ENCODE measurements at places on chromosomes 4 and X.

DNA sequence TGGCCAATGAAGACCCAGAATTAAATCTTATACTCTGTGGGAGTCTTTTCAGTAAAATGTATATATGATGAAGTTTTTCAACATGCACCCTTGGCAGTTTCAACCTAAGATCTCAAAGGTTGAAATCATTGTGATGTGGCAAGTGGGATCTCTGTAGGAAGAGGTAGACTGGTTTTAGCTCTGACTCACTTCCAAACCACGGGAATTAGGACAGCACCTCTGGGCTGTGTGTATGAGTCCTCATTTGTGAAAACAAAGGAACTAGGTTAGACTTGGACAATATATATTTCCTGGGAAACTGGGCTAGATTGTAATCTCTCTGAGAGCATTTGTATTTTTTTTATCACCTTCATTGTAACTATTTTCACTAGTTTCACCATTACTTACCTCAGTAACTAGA, 333.0 kb downstream of the ADGRL3 start:
- peak; percentile 51 for DNase-seq

DNA sequence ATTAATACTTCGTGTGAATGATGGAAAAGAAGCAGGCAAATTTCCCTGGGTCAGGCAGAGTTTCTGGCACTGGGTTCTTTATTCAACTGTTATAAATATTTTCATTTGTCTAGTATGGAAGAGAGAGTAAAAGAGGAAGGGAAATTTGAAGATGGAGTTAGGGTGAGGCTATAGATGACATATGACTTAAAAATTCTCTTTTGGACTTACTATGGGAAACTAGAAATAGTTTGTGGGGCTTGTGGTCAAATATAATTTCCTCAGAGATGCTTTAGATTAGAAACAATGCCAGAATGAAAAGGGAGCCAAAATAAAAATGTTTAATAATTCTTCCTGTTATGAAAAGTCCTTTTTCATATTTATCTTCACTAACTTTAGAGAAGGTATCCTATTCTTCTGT, 103.2 kb downstream of the GC start:
- peak; percentile 48 for DNase-seq

DNA sequence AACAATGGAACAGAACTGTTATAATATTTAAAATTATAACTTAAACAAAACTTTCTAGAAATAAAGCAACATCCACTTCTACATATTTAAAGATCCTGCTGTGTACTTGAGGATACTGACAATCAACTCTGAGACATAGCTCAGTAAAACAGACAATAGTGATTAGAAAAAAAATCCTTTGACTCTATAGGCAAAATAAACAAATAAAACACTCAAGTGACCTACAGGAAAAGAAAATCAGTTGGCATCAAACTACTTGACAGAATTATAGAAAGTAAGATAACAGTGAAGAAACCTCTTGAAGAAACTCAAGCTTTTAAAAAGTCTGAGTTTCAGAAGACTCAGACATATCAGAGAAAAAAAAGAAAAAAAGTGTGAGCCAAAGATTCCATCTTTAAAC, 55.9 kb upstream of the THOC2 start:
- no peak for DNase-seq

DNA sequence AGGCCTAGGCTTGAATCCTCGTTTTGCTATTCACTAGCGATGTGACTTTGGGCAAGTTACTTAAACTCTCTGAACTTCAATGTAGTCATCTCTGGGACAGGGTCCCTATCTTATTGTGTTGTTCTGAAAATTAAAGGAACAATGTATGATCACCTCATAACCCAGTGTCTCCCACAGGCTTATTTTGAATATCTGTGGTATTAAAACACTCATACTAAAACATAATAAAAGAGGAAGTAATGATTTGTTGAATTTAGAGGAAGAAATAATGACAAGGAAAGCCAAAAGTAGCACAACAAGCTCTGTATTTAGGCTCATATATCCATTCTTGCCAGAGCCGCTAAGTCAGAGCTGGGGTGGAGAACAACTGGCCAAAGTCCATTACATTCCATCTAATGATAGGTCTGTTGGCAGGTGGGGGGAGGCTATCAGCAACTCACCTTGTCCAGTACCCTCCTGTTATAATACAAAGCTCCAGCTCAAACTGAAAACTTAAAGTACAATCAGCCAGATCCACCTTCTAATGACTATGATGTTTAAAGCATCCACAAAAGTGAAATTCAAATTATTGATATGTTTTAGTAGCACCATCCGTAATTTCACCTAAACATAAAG, 64.5 kb upstream of the LSM6 start:
- no peak for DNase-seq

GRCh38 chr4:7161721-7162214, 30.6 kb upstream of the SORCS2 start:
- DNase-seq, result peak; percentile 22

DNA sequence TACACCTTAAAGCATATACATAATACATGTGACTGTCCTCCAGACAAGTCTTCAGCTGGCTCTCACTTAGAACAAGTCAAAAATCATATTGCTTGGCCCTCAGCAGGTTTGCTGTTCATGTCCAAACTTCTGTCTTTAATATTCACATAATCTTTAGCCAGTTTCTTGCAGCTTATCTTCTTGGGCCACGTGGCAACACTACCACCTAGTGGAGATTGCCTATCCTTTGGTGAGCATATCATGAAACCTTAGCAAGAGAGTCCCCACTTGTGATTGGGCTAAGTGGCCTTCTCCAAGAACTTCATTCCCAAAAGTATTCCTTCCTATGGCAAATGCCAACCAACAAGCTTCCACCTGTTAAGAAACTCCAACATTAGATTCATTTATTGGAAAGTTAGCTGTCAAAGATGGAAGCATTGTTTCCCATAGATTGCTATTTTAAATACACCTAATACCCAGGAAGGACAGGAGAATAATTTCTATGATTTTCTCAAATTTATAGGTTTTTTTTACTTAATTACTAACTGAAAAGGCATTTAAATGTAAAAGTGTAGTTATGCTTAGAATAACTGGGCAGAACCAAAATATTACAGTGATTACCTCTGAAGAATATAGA, 231.9 kb upstream of the INTU start:
- peak; percentile 80 for DNase-seq

DNA sequence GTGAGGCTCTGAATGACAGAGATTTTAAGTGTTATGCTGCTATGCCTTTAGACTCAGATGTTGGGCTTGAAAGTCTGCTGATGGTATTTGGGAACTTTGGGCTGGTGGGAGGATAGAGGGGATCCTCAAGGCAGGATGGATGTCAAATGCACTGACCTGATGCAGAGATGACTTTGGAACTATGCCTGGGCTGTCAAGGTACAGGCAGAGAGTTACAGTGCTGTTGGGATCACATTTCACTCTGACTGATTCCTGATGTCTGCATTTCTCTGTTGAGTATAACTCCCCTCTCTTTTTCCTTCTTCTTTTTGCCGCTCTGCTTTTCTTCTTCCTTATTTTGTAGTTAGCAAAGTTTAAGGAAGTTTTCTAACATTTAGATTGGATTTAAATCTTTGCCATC, 271.8 kb upstream of the ARX start:
- no peak for DNase-seq

- DNase-seq, result no peak
These were observed 67.2 kb upstream of the C1GALT1C1 start for GRCh38 chrX:120697053-120697452.

DNA sequence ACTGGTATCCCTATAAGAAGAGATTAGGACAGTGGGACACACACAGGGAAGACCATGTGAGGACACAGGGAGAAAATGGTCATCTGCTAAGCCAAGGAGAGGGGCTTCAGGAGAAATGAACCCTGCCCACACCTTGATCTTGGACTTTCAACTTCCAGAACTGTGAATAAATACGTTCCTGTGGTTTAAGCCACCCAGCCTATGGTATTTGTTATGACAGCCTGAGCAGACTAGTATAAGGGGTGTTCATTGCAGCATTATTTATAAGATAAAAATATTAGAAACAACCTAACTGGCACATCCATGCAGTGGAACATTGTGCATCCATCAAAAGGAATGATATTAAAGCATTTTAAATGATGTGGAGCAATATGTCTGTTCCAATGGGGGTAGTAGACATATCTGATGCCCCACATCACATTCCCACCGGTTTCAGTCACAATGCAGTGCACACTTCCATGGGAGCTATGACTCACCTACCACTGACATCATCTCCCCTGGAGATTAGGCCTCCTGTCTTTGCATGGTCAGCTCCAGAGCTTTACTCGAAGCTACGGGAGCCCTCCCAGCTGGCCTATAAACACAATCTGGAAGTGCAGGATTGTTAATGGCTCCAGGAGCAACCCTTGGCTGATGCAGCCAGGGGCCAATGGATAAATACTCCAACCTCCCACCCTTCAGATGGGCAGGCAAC, 38.9 kb upstream of the MAMLD1 start:
- peak; percentile 89 for DNase-seq

DNA sequence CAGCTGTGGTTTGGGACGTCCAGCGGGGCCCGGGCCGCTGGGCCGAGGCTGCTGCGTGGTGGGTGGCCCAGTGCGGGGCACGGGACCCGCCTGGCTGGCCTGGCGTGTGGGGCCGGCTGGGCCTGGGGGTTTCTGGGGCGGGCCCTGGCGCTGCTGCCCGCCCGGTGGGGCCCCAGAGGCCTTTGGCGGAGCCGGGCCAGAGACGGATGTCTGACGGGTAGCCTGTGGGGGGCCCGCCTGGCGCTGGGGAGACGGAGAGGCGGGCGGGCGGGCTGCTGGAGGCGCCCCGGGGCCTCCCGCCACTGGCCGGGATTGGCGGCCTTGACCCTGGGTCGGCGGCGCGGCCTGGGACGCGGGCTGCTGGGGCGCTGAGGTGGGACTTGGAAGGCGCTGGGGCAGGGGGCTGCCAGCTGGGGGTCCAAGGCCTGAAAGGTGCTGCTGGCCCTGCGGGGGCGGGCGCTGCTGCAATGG, 8.1 kb upstream of the TIMP1 start:
- DNase-seq, result no peak

DNA sequence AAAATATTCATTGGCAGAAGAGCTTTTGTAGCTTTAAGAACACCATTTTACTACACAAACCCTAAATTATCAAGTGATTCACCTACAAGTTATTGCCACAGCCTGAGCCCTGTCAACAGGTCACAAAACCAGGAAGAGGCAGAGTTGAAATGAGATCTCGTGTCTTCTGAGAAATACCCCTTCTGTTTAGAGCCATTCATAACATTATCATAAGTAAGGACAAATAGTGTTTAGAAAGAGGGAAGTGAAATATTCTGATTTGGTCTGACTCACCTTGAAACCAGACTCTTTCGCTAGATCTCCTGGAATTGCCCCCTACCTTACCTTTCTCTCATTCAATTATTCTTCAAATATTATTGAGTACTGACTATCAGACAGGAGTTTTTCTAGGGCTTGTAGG, 5.9 kb downstream of the ETDB start:
- no peak for DNase-seq

GRCh38 chr4:173498023-173498422, 32.0 kb downstream of the HAND2 start:
- DNase-seq, result no peak

DNA sequence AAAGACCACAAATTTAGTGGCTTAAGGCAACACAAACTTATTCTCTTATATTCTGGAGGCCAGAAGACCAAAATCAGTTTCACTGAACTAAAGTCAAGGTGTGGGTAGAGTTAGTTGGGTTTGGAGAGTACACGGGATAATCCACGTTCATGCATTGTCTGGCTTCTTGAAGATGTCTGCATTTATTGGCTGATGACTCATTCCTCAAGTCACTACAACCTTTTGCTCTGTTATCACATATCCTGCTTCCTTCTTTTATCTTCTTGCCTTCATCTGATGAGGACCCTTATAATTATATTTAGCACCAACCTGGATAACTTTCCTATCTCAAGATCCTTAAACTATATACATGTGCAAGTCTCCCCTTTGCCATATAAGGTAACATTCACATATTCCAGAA, 590.0 kb downstream of the FSTL5 start:
- DNase-seq, result no peak

- no peak for DNase-seq
These were observed 25.6 kb downstream of the DHRSX start for GRCh38 chrX:2474963-2475726.

GRCh38 chrX:53882331-53882730, 161.9 kb downstream of the PHF8 start:
- peak; percentile 8 for DNase-seq

- no peak for DNase-seq
These were observed 1567.9 kb downstream of the ARAP2 start for GRCh38 chr4:34676400-34676799.

GRCh38 chr4:25928379-25929297, 14.6 kb downstream of the SMIM20 start:
- peak; percentile 85 for DNase-seq

- peak; percentile 28 for DNase-seq
These were observed 177.3 kb downstream of the PABPC4L start for GRCh38 chr4:134024251-134024650.

- DNase-seq, result peak; percentile 47
These were observed 568 bp downstream of the NIPAL1 start for GRCh38 chr4:48017108-48017571.

DNA sequence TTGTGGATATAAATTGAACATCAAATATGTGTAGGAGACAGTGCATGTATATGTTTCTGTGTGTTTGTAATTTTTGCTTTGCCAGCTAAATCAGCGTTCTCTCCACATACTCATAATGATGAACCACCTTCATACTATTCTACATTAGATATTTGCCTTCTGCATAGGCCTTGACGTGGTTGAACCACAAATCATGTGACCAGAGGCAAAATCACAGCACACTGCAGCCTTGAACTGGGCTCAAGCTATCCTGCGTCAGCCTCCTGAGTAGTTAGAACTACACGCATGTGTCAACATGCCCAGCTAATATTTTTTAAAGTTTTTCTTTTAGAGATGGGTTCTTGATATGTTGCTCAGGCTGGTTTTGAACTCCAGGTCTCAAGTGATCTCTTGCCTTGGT, 9.5 kb downstream of the UBQLN2 start:
- no peak for DNase-seq

DNA sequence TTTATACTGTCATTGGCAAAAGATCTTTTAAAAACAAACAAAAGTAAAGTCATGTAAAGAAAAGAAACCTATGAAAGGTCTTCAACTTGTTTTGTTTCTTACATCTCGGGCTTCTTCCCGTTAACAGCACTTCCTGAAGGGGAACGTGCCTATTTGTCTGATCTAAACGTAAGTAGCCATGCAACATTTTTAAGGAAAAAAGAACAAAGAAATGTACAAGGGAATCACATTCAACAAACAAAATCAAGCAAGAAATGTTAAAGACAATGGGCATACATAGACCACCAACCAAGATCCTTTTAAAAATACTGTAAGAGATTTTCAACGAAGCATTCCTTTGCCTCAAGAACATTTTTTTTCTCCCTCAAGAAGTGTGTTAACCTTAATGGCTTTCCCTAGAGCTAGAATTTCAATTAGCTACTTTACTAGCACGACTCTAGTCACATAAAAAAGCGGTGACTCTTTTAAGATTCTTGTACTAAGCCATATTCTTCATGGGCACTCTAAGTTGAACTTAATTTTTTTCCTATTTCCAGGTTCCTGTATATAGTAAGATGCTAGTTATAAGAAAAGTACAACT, 112.0 kb upstream of the TTC29 start:
- no peak for DNase-seq

GRCh38 chr4:60617731-60618130, 582.4 kb upstream of the ADGRL3 start:
- peak; percentile 34 for DNase-seq
